Kidney (tissue), 22 donors: ENCODE measurements at places on chromosomes 5 and 9. TPM values are rescaled to one million over a fixed set of nuclear protein-coding genes. Genes with fewer than 3 reads are reported as not detected.

DNA sequence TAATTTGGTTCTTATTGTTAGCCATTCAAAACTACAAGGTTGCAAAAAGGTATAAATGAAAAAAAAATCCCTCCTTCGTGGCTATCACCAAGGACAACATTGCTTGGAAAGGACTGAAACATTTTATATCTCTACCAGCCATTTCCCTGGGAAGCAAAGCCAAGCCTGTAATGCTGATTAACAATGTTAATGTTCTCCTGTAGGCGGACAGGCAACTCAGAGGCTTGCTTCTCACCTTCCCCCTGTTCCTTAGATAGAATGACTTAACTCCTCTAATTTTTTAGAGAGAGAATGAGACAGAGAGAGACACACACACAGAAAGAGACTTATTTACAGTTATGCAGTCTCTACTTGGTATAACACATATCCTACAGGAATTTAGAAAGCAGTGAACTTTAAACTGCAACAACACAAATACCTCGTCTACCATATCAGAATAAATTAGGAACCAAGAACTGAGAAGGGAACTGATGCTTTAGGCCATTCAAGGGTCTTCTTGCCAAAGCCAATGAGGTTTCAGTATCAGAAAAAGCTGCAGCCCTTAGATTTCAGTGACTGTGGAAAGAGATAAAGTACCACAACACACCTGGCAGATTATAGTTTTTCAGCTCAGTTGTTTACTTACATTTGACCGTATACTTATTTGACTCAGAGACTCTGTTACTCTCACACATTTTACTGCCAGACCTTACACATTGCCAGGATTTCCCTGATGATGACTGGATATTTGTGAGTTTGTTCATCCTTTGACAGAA is 20.9 kb upstream of the MAN2A1 start:
- H3K27me3 ChIP-seq, result no peaks in the 10 kb centered on the region
- DNase-seq, result no peak
- H3K4me1 ChIP-seq, result no peaks in the 10 kb centered on the region
- H3K36me3 ChIP-seq, result no peaks in the 10 kb centered on the region
- no peak overlapping the region for H3K4me3 ChIP-seq

GRCh38 chr9:36499174-36499890 is 73.4 kb upstream of the MELK start:
- H3K27me3 ChIP-seq, result no peaks in the 10 kb centered on the region
- no peak overlapping the region for H3K4me3 ChIP-seq
- H3K4me1 ChIP-seq, result no peaks in the 10 kb centered on the region
- DNase-seq, result no peak
- no peaks in the 10 kb centered on the region for H3K36me3 ChIP-seq

GRCh38 chr9:23771746-23772384 is 54.2 kb downstream of the ELAVL2 start:
- H3K4me1 ChIP-seq, result no peaks in the 10 kb centered on the region
- no peaks in the 10 kb centered on the region for H3K27me3 ChIP-seq
- no peaks in the 10 kb centered on the region for H3K36me3 ChIP-seq

DNA sequence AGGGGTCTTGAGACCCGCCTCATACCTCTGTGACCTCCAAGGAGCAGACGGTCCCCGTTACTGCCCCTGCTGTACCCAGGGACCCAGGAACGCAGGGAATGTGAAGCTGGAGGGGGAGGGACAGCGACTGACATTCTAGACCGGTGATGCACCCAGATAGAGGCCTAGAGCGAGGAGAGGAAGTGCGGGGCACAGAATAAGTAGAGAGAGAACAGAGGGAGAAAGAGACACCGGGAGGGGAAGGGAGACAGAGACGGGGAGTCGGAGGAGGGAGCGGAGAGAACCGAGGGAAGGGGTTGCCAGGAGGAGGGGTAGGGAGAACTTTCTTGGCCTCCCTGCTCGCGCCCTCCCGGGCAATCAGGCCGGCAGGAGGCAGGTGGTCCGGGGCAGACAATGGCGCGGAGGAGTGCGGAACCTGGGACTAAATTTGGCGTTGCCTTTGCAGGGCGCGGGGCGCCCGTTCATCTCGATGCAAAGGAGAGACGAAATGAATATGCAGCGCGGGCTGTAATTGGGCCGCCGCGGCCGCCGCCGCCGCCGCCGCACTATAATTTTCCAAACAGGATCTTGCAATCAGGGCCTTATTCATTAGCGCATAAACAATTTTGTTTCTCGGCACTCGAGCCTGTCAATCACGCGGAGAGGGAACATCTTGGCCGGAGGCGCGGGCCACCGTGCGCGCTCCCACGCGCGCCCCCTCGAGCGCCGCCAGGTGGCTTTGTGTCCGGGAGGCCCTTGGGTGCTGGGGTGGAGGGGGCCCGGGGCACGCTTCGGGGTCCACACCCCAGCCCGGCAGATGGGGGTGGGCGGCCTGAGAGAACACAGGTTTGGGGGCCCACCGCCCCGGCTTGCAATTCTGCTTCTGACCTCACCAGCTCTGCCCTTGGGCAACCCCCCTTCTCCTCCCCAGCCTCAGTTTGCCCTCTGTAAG is 33.0 kb downstream of the NDUFA8 start:
- H3K27ac ChIP-seq, result no peak overlapping the region
- DNase-seq, result no peak
- no peak overlapping the region for H3K4me3 ChIP-seq
- no peaks in the 10 kb centered on the region for H3K36me3 ChIP-seq

DNA sequence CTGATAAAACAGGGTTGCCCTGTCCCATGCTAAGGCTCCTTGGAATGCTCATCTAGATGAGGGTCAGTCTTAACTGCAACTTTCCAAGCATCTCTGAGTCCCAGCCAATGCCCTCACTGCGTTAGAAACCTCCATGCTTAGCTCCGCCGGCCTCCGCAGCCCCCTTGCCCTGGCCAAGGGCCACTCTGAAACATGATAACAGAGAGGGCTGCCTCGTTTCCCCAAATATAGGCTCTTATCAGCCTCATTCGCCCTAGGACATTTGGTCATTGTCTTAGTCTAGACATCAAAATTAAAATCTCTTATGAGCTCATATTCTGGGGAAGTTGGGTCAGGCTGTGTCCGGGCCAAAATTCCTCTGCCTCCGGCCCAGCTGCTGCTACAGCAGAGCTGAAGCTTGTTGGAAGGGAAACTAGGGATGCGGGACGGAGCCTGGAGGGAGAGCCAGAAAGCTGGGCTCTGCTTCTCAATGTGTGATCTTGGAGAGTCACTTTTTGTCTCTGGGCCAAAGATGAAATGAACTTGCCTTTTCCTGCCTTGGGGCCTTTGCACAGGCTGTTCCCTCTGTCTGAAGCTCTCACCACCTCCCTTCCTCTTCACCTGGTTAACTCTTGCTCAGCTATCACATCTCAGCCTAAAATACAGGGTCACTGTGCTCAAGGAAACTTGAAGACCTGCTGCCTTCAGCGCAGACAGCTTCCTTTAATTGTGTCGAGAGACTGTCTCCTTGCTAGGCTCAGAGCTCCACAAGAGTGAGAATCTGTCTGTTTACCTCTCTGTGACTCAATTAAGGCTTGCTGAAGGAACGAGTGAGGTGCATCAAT is 191.3 kb downstream of the RGS3 start:
- H3K4me1 ChIP-seq, result peaks cover 6% of the 10 kb centered on the region
- H3K4me3 ChIP-seq, result no peak overlapping the region
- no peaks in the 10 kb centered on the region for H3K36me3 ChIP-seq

GRCh38 chr9:118281772-118282171 is 577.6 kb downstream of the TLR4 start:
- no peaks in the 10 kb centered on the region for H3K36me3 ChIP-seq
- no peaks in the 10 kb centered on the region for H3K4me1 ChIP-seq
- no peaks in the 10 kb centered on the region for H3K27me3 ChIP-seq

DNA sequence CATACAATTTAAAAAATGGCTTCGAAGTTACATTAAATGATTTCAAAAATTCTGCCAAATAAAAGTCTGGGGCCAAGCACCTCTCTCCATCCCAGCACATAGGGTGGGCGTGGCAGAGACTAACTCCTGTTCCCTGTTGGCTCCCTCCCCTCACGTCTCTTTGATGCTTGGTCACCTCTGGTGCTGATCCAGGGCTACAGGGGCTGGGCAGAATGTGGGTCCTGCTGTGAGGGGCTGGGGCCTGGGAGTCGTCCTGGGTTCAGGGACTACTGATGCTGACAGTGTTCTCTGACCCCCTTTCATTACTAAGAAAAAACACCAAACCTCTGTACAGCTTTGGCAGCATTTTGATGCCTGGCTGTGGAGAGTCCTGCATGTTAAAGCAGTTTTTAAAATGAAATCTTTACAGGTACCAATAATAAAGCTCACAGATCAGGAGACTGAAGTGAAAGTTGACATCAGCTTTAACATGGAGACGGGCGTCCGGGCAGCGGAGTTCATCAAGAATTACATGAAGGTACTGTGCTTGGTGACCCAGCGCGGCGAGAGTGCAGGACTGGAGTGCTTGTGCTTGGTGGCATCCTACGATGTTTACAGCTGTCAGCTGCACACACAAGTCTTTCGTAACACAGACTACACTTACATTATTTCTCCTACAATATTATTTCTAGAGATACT is 29.0 kb downstream of the TENT4A start:
- no peak overlapping the region for H3K4me3 ChIP-seq
- H3K4me1 ChIP-seq, result peaks cover 3% of the 10 kb centered on the region
- no peak overlapping the region for H3K27ac ChIP-seq
- H3K36me3 ChIP-seq, result peaks cover 39% of the 10 kb centered on the region
- DNase-seq, result no peak
- H3K27me3 ChIP-seq, result no peaks in the 10 kb centered on the region

- H3K4me1 ChIP-seq, result no peaks in the 10 kb centered on the region
- no peaks in the 10 kb centered on the region for H3K27me3 ChIP-seq
- no peaks in the 10 kb centered on the region for H3K36me3 ChIP-seq
- DNase-seq, result no peak
- H3K27ac ChIP-seq, result no peak overlapping the region
These were observed 78.3 kb upstream of the SEMA6A start for GRCh38 chr5:116652903-116653302.

GRCh38 chr5:147391781-147392180 is 118.1 kb downstream of the DPYSL3 start:
- no peaks in the 10 kb centered on the region for H3K36me3 ChIP-seq
- DNase-seq, result no peak
- H3K4me1 ChIP-seq, result no peaks in the 10 kb centered on the region
- H3K27ac ChIP-seq, result no peak overlapping the region

DNA sequence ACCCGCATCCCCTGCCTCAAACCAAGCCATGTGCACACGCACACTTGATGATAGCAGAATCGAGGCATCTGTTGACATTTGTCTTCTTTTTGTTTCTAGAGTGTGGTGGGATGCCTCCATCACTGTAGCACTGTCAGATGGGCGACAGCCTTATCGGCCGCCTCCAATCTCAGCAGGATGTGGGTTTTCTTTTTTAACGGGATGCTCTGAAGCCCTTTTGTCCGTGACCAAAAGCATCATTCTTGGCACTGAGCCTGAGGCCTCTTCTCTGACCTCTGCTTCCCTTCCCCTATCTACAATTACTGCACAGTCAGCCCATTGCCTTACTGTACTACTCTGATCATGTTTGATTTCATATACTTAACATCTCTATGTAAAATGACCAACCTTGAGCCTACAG is 78.3 kb downstream of the LMNB1 start:
- no peaks in the 10 kb centered on the region for H3K36me3 ChIP-seq
- no peak overlapping the region for H3K27ac ChIP-seq
- no peak for DNase-seq
- no peaks in the 10 kb centered on the region for H3K4me1 ChIP-seq
- no peak overlapping the region for H3K4me3 ChIP-seq
- H3K27me3 ChIP-seq, result no peaks in the 10 kb centered on the region

DNA sequence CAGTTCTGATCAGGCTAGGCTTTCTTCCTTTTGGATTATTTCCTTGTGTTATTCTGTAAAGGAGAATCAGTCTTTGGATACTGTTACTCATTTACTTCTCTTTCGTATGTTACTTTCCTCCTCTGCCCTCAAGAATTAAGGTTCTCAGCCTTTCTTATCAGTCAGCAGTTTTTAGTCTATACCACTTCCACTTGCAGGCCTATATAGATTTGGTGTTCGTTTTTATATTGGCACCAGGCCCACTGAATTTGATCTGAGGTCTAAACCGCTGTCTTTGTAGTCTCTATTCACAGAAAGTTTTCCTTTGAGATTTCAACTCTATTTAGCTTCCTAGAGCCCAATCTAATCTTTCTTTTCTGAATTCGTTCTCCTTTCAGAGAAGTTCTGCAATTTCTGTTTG is 62.8 kb downstream of the ERBIN start:
- no peak overlapping the region for H3K4me3 ChIP-seq
- peaks cover 12% of the 10 kb centered on the region for H3K4me1 ChIP-seq
- no peak overlapping the region for H3K27ac ChIP-seq
- no peaks in the 10 kb centered on the region for H3K27me3 ChIP-seq
- DNase-seq, result no peak

GRCh38 chr5:33361781-33362180 is 79.0 kb upstream of the TARS1 start:
- H3K4me3 ChIP-seq, result no peak overlapping the region
- peaks cover 6% of the 10 kb centered on the region for H3K4me1 ChIP-seq
- H3K27ac ChIP-seq, result no peak overlapping the region
- H3K27me3 ChIP-seq, result no peaks in the 10 kb centered on the region

- no peaks in the 10 kb centered on the region for H3K36me3 ChIP-seq
- no peak for DNase-seq
- H3K27me3 ChIP-seq, result no peaks in the 10 kb centered on the region
These were observed 16.5 kb downstream of the AGXT2 start for GRCh38 chr5:35031276-35031675.

DNA sequence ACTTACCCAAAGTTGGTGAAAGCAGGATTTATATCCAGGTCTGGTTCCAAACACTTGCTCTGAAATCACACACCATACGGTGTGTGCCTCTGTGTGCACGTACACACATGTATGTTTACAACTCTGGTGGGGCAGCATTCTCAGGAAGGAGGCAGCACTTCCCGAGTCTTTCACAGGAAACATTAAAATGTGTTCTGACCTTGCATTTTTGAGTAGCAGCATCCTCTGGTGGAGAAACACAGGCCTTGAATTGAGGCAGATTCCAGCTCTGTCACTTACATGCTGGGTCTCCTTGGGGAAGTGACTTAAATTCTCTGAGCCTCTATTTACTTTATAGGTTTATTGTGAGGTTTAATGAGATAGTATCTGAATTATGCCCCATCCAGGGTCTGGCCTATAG is 126.4 kb downstream of the RGS3 start:
- no peak for DNase-seq
- peaks cover 40% of the 10 kb centered on the region for H3K4me1 ChIP-seq
- no peaks in the 10 kb centered on the region for H3K36me3 ChIP-seq
- H3K27ac ChIP-seq, result peak overlapping the region; percentile 55
- no peaks in the 10 kb centered on the region for H3K27me3 ChIP-seq

GRCh38 chr9:119004618-119004990 is 364.6 kb downstream of the BRINP1 start:
- no peaks in the 10 kb centered on the region for H3K27me3 ChIP-seq
- peak; percentile 74 for DNase-seq
- no peak overlapping the region for H3K4me3 ChIP-seq
- H3K36me3 ChIP-seq, result no peaks in the 10 kb centered on the region
- peak overlapping the region; percentile 88 for H3K27ac ChIP-seq

- no peaks in the 10 kb centered on the region for H3K36me3 ChIP-seq
- no peaks in the 10 kb centered on the region for H3K4me1 ChIP-seq
- H3K27ac ChIP-seq, result no peak overlapping the region
- DNase-seq, result no peak
- H3K4me3 ChIP-seq, result no peak overlapping the region
These were observed 19.2 kb downstream of the ADCY2 start for GRCh38 chr5:7415123-7415522.

Gene CTXN3
- total RNA-seq, result 0.35 TPM

Gene XPA
- 17.7 TPM for total RNA-seq
